Femur (tissue), 1 donor: ENCODE measurements at places on chromosomes 13 and 19.

DNA sequence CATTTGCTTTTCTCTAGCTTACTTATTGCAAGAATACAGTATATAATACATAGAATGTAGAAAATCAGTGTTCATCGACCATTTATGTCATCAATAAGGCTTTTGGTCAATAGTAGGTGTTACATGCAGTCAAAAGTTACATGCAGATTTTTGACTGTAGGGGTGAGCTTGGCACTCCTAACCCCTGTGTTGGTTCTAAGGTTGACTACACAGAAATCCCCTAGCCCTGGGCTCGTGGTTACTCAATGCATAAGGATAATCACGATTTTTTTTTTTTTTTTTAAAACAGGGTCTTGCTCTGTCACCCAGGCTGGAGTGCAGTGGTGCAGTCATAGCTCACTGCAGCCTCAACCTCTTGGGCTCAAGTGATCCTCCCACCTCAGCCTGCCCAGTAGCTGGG is 4.0 kb upstream of the NWD1 start:
- no peak for DNase-seq

GRCh38 chr13:31394506-31394905 is 194.7 kb downstream of the B3GLCT start:
- DNase-seq: no peak

GRCh38 chr13:52447354-52447753 is 3.1 kb downstream of the VPS36 start:
- no peak for DNase-seq

- DNase-seq: no peak
These were observed 184.4 kb downstream of the TSHZ3 start for GRCh38 chr19:31164791-31165251.

DNA sequence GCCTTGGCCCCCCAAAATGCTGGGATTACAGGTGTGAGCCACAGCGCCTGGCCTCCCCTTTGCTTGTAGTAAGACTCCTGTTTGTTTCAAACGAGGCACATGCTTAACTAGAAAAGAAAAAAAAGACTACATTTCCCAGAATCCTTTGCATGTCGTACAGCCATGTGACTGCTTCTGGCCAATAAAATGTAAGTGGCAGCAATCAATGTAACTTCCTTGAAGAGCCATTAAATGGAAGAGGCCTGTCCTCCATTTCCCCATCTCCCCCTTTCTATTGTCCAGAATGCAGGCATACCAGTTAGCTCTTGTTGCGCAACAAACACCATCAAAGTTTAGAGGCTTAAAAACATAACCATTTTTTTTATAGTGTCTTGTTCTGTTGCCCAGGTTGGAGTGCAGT is 10.4 kb upstream of the GPR32 start:
- DNase-seq: no peak

DNA sequence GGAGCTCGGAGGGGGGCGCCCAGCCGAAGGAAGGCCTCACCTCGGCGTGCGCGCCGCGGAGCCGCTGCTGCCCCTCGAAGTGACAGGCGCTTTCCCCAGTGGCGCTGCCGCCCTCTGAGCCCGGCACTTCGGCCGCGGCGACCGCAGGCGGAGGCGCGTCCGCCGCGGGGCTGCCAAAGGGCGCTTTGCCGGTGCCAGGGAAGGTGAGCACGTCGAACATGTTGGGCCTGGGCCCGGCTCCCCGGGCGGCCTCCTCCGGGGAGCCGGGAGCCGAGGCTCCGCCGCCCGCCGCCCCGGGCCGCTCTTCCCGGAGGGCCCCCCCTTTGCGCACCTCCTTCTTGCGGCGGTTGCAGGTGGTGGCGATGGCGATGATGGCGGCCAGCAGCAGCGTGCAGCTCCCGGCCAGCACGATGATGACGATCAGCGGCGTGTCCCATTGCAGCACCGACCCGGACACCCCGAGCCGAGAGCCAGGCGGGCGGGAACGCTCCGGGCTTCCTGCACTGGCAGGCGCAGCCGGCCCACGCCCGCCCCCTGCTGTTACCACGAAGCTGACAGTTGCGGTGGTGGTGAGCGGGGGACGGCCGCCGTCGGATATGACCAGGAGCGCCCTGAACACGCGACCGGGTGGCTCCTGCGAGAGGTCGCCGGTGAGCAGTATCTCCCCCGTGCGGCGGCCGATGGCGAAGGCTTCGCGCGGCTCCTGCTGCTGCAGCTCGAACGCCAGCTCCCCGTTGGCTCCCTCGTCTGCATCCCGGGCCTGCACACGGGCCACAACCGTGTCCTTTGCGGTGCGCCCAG is 2.5 kb downstream of the PCDH8 start:
- peak; percentile 70 for DNase-seq
